Stimulated activated CD8-positive, alpha-beta memory T cell treated with anti-CD3 and anti-CD28 coated beads, Interleukin-2, amount 100 ng/mL, for 48 hours (primary cell): ENCODE measurements at places on chromosomes 6 and 20.
A peak's percentile ranks its signal among the peaks of the same experiment; 100 is the strongest.

- no peak for DNase-seq
Measured at GRCh38 chr6:49733680-49734079, 10.5 kb downstream of the CRISP3 start.

DNA sequence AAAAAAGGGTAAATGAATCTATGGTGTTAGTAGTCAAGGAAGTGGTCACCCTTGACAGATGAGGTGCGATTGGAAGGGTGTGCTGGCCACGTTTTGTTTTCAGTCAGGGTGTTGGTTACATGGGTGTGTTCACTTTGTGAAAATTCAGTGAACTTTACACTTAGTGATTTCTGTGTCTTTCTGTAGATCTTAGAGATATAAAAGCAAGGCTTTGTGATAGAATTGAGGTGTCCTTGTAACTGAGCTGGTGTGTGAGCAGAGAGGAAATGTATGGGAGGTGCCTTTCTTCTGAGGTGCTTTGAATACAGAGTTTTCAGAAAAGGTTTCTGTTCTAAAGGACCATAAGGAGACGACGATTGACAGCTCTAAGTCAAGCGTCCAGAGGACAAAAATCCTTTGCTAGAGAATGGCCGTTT, 90.5 kb downstream of the SAMD3 start:
- DNase-seq: peak; percentile 36

DNA sequence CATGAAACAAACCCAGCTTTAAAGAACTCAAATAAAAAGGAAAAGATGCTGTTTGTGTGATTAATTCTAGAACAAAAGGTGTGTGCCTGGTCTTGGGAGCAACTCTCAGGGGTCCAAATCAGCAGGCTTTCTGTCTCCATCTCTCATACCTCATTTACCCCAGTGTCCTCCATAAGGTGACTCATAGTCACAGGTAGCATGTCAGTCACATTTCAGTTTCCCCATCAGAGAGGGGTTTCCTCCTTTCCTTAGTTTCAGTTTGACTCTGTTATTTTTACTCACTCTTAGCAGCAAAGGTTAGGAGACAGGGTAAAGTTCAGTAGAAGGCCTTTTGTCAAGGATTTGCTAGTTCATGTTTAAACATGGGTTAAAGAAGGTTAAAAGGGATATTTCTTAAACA, 46.2 kb downstream of the OGFRL1 start:
- DNase-seq: no peak

- no peak for DNase-seq
Measured at GRCh38 chr6:46921059-46921458, 679 bp downstream of the ADGRF5 start.

GRCh38 chr6:89596056-89596455, 42.5 kb downstream of the LYRM2 start:
- no peak for DNase-seq

DNA sequence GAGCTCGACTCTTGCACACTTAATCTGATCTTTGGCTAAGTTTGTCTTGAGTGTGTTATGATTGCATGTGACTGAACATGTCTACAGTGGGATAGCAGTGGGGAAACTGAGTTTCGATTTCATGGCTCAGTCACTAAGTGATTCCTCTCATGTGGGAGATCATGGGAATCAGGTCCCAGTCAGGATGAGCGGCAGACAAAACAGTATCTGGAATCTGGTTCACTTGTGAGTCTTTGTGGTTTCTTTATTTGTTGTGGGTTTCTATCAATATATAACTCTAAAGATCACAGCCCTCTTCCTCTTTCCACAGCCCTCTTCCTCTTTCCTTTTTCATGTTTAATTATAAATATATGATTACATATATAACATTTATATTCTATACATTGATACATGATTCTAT, 4.0 kb downstream of the RPP21 start:
- DNase-seq: no peak

DNA sequence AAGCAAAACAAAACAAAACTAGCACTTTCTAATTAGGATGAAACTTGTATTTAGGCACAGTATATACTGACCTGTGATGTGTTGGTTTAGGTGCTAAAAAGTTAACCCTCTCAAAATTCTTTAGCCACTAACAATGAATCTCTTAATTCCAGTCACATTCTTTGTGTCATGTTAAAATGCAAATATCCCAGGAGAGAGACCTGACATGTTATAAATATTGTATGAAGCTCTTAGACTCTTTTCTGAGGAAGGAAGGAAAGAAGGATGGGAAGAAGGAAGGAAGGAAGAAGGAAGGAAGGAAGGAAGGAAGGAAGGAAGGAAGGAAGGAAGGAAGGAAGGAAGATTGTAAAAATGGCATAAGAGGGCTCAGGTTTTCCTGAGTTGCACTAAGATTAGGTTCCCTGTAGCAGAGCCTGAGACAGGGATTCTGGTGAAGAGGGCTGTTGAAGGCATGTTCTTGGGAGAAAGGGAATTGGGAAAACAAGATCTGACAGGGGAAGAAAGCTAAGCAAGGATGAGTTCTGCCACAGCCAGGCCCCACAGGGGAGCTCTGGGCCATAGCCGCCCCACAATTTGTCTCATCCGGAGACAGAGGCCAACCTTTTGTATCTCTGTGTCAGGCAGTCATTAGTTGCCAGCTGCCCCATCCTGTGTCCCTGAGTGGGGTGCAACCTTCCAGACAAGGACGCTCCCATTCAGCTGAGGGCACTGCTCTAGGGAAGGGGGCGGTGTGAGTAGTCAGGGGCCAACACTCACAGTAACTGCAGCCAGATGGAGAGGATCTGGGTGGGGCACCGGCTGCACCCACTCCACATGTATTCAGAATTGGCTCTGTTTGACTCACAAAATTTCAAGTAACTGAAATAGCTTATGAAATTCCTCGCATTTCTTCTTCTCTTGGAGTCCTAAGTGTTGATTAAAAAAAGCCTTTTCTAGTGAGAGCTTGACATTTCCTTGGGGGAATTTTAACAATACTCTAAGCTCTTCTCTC, 189.3 kb upstream of the ARG1 start:
- DNase-seq: no peak

GRCh38 chr6:130629640-130630039, 197.6 kb upstream of the SMLR1 start:
- DNase-seq: no peak

GRCh38 chr6:44044154-44044539, 83.1 kb downstream of the MRPL14 start:
- DNase-seq: no peak

DNA sequence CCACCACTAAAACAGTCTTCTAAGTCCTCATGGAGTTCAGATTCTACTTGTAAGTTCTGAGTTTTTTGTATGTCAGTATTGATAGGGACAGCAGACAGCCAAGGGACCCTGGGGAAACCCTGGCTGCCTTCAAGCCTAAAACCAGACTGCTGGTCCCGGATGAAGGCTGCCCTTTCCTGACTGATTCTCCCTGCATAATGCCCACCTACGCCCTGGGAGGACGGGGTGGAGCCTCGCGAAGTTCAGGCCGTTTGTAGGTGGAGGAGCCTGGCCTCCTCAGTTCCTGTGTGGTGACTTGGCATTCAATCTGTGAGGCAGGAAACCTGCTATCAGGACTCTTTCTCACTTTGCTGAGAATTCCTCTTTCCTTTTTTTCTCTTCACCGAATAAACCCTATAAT, 120.3 kb upstream of the LGSN start:
- no peak for DNase-seq

GRCh38 chr6:153117986-153118879, 12.8 kb downstream of the RGS17 start:
- no peak for DNase-seq

- no peak for DNase-seq
Measured at GRCh38 chr6:31122791-31123706, 2.8 kb upstream of the CDSN start.

GRCh38 chr6:28896505-28897368, 27.0 kb downstream of the TRIM27 start:
- no peak for DNase-seq

- peak; percentile 13 for DNase-seq
Measured at GRCh38 chr6:37868447-37868825, 48.9 kb downstream of the ZFAND3 start.

DNA sequence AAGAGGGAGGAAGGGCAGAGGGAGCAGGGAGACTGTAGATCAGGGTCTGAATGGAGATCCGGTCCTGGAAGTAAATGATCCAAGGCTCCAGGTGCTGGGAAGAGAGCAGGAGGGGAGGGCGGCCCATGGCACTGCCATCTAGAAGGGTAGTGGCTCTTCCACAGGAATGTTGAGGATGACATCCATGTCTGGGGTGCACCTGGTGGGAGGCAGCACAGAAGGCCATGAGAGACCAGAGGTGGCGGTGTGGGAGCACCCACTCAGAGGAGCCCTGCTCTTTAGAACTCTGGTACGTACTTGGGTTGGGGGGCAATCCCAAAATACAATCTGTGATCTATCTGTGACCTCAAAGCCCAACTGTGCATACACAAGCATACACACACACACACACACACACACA, 13.5 kb downstream of the DEFB132 start:
- no peak for DNase-seq

GRCh38 chr6:140091895-140092294, 717.4 kb upstream of the CITED2 start:
- no peak for DNase-seq

GRCh38 chr20:32681175-32682084, 7.7 kb upstream of the C20orf203 start:
- no peak for DNase-seq

DNA sequence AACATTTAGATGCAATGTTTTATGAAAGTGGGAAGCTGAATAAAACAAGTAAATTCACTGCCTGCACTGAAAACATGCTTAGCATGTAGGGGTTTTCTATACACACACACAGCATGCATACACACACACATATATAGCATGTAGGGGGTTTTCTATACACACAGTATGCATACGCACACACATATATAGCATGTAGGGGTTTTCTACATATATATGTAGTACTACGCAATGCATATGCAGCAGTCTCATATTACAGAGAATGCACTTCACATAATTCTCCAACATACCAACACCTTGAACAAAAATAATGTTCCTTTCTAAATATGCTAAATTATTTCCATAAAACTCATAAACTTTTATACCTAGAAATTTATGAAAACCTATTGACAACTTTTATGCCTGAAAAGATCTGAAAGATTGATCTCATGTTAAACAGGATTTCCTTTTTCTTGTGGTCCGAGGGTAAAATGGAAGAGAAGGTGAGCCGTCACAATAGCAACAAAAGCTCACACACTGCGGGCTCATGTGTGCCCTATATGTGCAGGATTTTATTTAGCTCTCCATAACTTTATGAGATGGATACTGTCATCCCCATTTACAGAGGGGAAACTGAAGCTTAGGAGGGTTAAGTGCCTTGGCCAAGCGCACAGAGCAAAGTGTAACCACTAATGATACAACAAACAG, 81.9 kb upstream of the TULP1 start:
- DNase-seq: no peak

DNA sequence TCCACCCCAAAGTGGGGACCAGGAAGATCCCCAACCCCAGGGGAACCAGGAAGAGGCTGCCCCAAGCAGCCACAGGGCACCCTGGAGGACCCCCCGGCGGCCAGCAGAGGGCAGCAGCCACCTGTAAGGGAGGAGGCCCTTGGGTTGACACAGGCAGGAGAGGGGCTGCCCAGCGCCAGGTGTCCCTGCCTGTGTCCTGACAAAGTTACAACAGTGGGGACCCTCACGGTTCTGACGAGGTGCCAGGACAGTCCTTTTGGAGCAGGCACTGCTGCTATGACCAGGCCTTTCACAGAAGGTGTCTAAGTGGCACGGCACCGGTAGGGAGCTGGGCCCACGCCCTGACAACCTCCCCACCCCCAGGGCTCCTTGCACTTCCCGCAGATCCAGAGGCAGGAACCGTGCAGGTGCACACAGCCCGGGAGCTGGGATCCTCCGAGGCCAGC, 176.7 kb downstream of the BMP7 start:
- peak; percentile 66 for DNase-seq

- no peak for DNase-seq
Measured at GRCh38 chr20:59247731-59248684, 52.4 kb upstream of the EDN3 start.

DNA sequence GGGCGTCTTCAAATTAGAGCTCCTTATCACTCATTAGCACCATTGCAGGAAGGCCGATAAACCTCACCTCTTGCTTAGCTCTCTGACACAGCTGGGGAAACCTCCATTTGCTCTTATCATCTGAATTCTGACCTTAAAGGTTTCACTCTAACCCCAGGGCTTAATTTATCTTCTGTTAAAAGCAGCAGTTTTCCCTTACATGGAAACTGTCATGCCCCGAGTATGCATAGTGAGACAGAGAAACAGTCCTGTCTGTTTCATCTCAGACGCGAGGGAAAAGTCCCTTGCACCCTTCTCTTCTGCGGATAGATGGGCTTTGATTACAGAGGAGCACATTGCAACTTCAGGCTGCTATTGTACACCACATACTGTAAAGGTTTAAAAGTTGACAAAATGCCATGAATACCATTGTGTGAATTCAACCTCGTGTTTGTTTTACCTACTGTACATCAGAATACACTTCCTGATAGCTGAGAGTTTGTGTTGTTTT, 191.5 kb upstream of the BMP2 start:
- no peak for DNase-seq

DNA sequence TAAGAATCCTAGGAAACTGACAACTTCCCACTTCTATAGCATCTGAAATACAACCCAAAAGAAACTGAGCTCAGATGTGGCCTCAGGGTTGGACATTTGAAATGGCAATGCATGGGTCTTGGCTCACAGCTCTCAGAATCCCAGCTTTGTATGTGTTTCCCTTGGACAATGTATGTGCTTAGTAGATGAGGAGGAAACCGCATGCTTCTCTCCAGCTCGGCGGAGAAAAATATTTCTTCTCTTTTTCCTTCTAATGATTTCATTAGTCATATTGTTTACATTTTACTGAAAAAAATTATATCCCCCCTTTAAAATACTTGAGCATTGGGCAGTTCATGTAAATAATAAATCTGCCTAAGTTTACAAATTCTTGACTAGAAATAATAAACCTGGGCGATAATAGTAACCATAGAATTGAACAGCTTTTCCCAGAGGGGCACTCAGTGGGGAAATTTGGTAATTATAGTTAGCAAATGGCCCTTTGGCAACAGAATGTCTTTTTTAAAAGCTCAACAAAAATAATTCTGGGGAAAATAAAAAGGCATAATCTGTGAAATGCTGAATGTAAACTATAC, 55.3 kb downstream of the PFDN4 start:
- no peak for DNase-seq

DNA sequence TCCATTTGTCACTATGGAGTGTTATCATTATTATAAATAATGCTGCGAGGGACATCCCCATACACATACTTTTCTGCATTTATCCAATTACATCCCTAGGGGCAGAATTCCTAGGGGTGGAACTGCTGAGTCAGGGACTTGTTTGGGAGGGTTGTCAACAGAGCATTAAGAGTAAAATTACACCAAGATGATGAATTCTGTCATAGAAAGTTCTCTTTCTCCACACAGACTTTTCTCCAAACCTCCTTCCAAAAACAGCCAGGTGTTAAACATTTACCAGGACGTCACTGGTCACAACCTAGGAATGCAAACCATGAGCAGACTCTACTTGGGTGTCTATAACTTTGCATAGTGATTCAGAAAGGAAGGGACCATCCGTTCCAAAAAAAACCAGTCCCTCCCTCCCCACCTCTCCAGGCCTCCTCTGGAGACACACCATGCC, 95.5 kb downstream of the PRND start:
- no peak for DNase-seq

GRCh38 chr20:7996898-7997297, 22.7 kb downstream of the TMX4 start:
- no peak for DNase-seq

GRCh38 chr6:106513808-106514582, 115.3 kb downstream of the RTN4IP1 start:
- no peak for DNase-seq
